ENCODE measurements at places on chromosomes 2 and 18. TPM values are rescaled to one million over a fixed set of nuclear protein-coding genes. Genes with fewer than 3 reads are reported as not detected.

RAPGEF4 gene
- total RNA-seq, result 25.8 TPM

GRCh38 chr18:59839246-59839645 is 60.5 kb upstream of the PMAIP1 start:
- DNase-seq, result no peak

- no peak for DNase-seq
These were observed 26.8 kb upstream of the SPATA3 start for GRCh38 chr2:230968921-230969658.

GRCh38 chr2:201532686-201533304 is 81.3 kb downstream of the STRADB start:
- DNase-seq, result no peak

- DNase-seq, result no peak
These were observed 5.5 kb upstream of the GPR45 start for GRCh38 chr2:105236060-105236424.

- DNase-seq, result peak; percentile 89
These were observed at the start of gene LIMS1 for GRCh38 chr2:108533832-108534583. TSS of gene LIMS1 (plus strand) at chr2:108534470. CDS start at chr2:108534563, 93 bp downstream.

MYO5B gene
- 55.2 TPM for total RNA-seq

GAD1 gene
- not detected for total RNA-seq

ZEB2 gene
- 38.8 TPM for total RNA-seq

NCKAP5 gene
- 5.1 TPM for total RNA-seq

GRCh38 chr2:28424799-28425463 is 32.3 kb downstream of the FOSL2 start:
- no peak for DNase-seq

CAVIN2 gene
- total RNA-seq, result 6.7 TPM

DNA sequence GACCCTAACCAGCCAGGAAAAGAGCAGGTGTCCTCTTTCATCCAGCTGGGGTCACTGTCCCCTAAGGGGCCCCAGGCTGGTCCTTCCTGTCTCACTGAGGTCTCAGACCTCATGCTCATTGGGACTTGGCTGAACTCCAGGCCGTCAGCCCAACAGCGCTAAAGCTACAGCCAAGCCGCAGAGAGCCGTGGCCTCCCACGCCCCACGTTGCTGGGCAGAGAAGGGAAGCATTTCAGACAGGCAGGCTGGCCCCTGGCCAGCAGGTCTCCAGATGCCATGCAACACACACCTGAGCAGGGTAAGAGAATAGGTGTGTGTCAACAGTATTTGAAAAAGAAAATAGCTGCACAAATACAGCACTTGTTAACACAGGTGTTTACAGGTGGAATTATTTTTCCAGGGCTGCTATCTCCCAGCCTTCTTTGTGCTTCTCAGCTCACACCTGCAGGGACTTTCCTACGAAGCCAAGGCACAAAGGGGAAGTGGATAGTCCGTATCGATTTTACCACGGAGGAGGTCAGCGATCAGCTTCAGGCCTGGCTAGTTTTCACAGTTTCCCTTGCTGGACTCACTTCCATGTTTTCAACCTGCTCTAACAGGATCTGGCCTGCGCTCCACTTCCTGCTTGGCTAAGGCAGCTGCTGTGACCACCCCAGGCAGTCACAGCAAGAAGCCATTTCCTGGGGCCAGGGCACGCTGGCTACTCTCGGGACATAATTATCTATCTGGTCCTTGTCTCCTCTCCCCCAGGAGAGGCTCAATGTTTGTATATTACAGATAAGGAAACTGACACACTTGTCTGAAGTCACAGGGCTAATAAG is 156.1 kb upstream of the ID2 start:
- DNase-seq, result peak; percentile 77

C2orf92 gene
- total RNA-seq, result 5.0 TPM

- no peak for DNase-seq
These were observed 3.9 kb downstream of the KCTD1 start for GRCh38 chr18:26544451-26544850.

TRMT61B gene
- 12.1 TPM for total RNA-seq

DNA sequence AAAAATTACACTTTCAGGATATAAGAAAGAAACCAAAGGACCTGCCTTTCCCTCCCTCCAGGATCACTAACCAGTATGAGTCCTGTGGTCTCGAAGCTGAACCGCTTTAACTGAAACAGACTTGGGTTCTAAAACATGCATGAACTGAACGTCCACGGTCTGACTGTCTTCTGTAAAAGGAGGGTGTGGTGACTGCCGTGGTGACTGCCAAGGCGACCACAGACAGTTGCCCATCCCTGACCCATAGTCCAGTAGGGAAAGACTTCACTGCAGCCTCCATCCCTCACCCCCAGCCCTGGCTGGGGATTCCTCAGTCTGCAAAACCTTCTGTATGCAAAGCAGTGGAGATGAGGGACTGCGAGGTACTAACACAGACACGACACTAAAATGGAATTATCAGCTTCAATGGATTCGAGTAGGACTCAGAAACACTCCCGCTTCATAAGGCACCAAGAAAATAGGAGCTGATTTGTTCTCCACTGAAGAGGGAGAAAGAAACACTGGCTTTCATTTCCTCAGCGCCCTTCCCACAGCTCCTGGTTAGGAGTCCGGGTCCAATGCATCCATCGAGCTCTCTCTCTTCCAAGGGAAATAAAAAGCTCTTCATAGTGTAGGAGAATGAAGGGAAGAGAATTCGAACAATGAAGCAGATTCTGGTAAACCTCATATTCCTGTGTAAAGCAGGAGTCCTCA is 197.2 kb downstream of the HDAC4 start:
- DNase-seq, result no peak

DNA sequence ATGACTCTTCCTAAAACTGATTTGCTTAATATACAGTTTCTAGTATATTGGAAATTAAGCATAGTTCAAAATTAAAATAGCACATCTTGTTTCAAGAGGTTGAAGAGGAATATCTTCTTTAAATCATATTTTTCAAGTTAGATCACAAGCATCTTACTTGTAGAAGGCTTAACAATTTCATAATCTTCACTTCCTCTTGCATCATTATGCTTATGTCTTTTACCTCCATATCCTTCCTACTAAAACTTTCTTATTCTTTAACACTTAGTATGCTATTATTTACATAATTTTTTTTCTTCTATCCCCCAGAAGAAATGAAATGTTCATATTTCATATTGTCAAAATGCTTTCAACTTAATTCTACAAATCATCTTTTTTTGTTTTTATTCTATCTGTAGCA is 1354.9 kb upstream of the TMEFF2 start:
- DNase-seq, result no peak

Data from lower leg skin (tissue), 4 donors.